ENCODE measurements at places on chromosomes 2 and 18.
A peak's percentile ranks its signal among the peaks of the same experiment; 100 is the strongest.

DNA sequence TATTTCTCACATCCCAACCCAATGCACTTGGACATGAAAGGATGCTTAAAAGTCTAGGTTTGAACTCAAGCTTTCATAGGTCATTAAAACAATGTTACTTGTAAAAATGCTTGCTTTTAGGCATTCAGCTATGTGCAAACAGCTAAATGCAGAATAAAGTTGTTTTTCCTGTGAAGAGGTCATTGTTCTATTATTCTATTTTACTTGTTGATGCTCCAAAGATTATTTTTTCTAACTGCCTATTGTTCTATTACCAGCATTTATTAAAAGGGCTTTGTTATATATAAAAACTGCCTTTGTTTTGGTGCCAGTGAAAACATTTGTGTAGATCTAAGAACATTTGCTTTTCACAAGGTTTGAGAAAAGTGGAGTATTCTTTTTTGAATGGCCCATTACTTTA lies 49.4 kb downstream of the TMEM178A start:
- no peak for DNase-seq

GRCh38 chr18:5584746-5585417 lies 41.1 kb upstream of the EPB41L3 start:
- no peak for DNase-seq

DNA sequence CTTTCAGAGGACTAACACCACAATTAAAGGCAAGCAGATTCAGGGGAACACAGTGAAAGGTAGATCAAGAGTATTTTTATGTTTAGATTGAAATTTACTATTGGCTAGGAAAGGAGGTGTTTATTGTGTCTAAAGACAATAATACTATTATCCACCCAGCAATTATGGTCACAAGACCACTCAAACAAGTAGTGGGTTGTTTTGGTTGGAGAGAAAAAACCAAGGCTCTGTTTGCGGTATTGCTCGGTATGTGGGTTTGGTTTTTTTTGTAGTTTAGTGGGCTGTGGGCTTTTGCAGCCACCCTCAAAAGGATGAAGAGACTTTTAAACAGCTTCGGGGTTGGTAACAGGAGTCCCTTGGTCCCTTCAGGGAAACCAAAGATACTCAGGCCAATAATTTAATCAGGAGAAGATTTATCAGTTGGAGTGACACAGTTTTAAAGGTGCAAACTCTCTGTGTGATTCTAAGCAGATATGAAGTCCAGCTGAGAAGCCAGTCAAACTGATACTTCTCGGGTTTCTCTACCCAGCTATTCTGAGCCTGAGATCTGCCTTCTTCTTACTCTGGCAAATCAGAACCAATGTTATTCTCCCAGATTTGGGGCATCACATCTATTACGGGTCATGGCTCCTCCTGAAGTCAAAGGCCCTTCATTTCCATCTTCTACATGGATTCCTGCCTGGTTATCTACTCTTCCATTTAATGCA lies 55.3 kb downstream of the DCC start:
- DNase-seq, result no peak

DNA sequence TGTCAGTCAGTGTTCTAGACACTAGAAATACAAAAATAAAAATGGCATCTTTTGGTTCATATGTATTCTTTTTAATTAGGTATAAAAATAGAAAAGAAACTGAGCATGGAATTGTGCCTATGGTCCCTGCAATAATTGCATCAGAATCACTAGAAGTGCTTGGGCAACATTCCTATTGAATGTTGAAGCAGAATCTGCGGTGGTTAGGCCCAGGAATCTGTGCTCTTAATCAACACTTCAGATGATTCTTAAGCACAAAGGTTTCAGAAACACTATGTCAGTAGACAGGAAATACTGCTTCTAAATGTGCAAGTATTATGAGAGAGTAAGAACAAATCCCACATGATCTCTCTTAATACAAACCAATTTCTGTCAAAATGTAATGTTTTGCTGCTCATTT lies 20.3 kb upstream of the RBBP8 start:
- no peak for DNase-seq

DNA sequence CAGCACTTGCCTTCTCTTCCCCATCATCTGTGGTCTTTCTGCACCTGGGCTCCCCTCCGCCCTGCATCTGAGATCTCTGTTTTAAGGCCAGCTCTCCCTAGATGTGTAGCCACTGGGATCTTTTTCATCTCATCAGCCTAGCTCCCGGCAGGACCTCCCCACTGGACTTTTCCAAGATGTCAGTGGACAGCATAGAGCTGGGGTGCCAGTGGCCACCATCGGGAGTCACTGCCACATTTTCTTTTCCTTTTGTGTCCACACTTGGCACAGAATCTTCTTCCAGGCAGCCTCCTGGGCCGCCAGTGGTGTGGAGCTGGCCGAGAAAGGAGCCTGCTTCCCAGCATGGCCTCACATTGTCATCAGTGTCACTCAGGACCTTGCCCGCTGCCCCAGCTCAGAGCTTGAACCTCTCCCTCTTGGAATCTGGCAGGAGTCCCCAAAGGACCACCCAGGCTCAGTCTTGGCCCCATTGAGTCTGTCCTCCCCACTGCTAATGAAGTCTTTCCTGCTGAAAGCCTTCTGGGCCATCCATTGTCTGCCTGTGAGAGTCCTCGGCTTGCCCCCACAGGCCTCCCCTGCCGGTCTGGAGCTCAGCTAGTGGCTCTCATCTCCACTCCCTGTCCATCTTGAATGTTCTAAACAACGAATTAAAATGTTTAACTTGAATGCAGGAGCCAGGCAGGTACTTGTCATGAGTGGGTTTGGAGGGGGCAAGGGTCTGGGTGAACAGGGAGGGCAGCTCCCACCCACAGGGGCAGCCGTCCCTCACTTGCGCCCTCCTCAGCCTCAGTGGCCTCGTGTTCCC lies 324.4 kb downstream of the GBX2 start:
- no peak for DNase-seq

- no peak for DNase-seq
These were observed 232.3 kb downstream of the KLHL29 start for GRCh38 chr2:23617167-23617810.

DNA sequence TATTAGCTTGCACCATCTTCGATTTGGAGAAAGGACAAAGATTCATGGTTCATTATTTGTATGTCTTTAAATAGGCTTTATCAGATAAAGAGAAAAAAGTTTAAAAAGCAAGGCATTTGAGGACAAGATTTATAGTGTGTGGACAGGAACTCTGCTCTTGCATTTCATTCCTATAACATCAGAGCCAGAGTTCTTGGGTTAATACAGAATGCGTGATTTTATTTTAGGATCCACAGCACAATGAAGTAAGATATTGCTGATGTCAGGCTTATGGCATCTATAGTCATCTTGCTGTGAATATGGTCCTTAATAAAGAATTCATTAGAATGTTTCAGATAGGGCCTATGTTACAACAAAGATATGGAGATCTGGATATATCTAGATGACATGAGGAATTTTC lies 19.7 kb downstream of the RASGRP3 start:
- no peak for DNase-seq

- DNase-seq, result no peak
These were observed 17.5 kb upstream of the DPP4 start for GRCh38 chr2:162091325-162092007.

DNA sequence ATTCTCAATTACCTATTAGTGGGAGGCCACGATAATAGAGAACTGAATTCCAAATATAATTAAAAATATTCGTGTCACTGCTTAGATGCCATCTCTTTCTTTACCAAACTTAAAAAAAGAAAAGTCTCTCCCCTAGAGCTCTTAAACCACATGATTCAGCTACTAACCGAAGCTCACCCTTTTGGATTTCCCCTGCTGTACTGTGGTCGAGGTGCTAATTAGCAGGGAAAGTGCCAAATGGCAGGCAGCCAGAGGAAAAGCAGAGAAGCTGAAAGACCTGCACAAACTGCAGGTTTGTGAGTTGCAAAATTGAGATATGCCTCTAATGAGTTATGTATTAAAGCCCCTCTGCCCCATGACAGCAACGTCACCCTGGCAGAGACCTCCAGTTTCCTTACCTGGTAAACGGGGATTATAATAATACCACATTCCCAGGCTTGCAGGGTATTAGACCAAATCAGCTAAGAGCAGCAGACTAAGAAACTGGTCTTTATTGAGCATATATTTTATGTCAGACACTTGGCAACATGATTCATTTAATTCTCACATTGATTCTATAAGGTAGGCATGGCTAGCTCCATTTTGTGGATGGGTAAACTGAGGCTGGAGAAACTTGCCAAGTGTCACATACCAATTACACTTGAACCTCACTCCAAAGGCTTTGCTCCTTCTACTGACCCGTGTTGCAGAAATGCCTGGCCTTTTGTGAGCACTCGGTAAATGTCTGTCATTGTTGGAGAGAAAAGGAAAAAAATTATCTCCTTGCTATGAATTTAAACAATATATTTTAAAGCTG lies 259.7 kb downstream of the LPIN1 start:
- DNase-seq, result peak; percentile 78

GRCh38 chr2:170006587-170007325 lies 171.2 kb upstream of the MYO3B start:
- DNase-seq, result no peak

DNA sequence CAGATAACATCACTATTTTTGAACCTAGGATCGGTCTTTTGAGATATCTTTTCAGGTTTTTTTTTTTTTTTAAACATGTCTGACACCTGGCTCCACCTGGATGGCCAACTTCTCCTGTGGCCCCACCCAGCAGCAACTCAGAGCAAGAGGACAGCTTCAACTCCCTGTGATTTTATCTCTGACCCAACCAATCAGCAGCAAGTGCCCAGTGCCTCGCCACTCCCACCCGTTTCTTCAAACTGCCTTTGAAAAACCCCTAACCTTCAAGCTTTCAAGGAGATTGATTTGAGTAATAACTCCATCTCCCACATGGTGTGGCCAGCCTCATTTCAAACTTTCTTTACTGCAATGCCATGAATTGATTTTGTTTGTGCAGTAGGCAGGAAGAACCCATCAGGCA lies 19.0 kb downstream of the MYO3B start:
- no peak for DNase-seq

DNA sequence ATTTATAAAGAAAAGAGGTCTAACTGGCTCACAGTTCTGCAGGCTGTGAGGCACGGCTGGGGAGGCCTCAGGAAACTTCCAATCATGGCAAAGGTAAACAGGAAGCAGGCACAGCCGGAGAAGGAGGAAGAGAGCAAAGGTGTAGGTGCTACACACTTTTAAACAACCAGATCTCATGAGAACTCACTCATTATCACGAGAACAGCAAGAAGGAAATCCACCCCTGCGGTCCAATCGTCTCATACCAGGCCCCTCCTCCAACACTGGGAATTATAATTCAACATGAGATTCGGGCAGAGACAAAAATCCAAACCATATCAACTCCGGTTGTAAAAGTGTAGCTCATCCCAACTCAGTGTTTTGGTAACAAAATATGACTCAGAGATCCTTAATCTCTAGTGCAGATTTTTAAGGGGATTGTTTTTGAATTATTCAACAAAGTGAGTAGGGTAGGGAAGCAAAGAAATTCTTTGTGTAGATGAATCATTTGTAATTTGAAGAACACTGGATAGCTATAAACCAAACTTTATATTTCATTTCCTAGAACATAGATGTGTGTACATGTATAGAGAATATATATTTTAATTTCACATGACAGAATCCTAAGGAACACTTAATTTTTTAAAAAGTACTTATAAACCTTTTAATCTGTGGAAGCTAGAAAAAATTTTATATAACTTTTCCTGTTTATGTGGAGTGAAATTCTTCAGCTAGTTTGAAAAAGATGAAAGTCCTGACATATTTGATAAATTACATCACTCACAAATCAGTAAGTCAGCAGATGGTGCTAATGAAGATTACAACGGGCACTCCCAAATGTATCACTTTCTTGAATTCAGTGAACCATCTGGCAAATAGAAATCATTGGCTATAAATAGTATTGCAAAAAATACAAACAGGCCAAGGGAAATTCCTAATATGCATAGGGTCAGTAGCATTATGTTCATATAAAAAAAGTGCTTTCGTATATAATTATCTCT lies 130.1 kb downstream of the OLA1 start:
- DNase-seq, result no peak

GRCh38 chr2:4618141-4618540 lies 914.8 kb downstream of the DCDC2C start:
- DNase-seq, result no peak

GRCh38 chr2:45209875-45210274 lies 200.6 kb upstream of the SIX2 start:
- no peak for DNase-seq

DNA sequence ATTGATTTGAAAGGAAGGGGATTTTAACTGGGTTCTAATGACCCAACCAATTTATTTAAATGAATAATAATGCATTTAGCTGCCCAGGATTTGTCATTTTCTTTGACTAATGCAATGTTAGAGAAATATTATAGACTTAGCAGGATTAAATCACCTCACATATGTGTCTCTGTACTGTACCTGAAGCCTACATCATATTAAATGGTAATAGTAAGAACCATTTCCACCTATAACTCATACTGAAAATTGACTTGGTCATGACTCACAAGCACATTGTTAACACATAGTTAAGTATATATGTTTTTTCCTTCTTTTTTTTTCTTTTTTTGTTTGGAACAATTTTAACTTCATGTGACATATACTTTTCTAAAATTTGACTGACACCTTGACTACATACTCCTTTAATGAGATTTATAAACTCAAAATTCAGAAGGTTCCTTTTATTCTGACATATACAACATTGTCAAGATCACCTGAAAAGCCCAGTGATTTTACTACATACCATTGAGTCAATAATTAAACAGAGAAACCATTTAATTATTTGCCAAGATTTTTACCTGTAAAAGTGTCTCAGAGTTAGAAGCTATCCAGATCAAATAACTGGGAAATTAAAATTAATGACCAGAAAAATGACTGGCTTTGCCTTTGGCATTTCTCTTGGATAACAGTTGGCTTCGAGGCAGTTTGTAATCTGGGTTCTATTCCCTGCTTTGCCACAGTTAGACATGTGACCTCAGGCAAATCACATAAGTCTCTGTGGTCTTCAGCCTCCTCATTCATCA lies 58.8 kb upstream of the CDC42EP3 start:
- no peak for DNase-seq

GRCh38 chr18:27750923-27751322 lies 426.0 kb downstream of the CDH2 start:
- no peak for DNase-seq

- no peak for DNase-seq
These were observed 162.4 kb downstream of the HDAC4 start for GRCh38 chr2:239238381-239238780.

- DNase-seq, result no peak
These were observed 56.8 kb downstream of the HK2 start for GRCh38 chr2:74890711-74891110.

DNA sequence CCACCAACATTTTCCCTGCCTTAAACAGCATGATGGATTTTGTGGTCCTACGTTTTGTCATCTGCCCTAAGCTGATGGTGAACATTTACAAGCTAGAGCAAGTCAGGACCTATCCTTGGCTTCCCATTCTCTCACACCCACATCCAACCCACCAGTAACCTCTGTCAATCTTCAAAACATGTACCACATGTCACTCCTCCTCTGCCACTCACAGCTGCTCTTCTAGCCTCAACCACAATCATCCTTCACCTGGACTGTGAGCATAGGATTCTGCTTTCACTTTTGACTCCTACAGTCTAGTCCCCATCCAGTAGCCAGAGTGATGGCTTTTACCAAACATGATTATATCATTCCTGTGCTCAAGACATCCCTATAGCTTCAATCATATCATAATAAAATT lies 279.8 kb upstream of the DLGAP1 start:
- no peak for DNase-seq

Data from stimulated activated naive CD8-positive, alpha-beta T cell treated with anti-CD3 and anti-CD28 coated beads, Interleukin-15, Interleukin-2, amounts not matched to agents 100 U/mL and 50 U/mL, for 24 hours (primary cell).